ENCODE measurements at places on chromosomes 1 and 21.

- no peak for DNase-seq
Observed at GRCh38 chr1:13901597-13901996, 201.6 kb downstream of the PRDM2 start.

GRCh38 chr1:29390491-29391361 is 154.4 kb downstream of the PTPRU start:
- DNase-seq, result peak; percentile 80

GRCh38 chr1:208004851-208005250 is 93.9 kb upstream of the CD34 start:
- no peak for DNase-seq

DNA sequence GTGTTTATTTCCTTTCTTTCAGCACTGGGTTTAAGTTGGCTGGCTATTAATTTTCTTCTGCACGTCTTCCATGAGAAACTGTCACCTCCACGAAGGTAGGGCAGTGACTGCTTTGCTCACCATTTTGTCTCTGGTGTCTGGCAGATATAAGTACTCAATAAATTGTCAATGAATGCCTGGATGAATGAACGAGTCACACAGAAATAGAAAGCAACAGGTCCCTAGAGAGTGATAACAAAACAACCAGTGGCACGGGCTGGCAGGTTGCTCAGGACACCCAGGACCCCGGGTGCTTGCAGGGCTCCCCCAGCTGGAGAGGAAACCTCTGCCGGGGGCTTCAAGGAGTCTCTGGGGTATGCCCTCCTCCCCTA is 3.2 kb upstream of the MYOC start:
- no peak for DNase-seq

DNA sequence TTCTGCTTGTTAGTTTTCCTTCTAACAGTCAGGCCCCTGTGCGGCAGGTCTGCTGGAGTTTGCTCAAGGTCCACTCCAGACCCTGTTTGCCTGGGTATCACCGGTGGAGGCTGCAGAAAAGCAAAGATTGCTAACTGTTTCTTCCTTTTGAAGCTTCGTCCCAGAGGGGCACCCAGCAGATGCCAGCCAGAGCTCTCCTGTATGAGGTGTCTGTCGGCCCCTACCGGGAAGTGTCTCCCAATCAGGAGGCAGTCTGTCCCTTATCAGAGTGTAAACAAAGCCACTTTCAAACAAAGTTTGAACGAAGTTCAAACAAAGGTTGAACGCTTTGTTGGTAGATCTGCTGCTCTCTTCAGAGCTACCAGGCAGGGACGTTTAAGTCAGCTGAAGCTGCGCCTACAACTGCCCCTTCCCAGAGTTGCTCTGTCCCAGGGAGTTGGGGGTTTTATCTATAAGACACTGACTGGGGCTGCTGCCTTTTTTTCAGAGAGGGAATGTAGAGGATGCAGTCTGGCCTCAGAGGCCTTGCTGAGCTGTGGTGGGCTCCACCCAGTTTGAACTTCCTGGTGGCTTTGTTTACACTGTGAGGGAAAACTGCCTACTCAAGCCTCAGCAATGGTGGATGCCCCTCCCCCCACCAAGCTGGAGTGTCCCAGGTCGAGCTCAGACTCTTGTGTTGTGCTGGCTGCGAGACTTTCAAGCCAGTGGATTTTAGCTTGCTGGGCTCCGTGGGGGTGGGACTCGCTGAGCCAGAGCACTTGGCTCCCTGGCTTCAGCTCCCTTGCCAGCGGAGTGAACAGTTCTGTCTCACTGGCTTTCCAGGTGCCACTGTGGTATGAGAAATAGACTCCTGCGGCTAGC is 401.8 kb downstream of the SRGAP2C start:
- no peak for DNase-seq

- DNase-seq, result no peak
Observed at GRCh38 chr1:158819461-158820443, 11.4 kb upstream of the MNDA start.

DNA sequence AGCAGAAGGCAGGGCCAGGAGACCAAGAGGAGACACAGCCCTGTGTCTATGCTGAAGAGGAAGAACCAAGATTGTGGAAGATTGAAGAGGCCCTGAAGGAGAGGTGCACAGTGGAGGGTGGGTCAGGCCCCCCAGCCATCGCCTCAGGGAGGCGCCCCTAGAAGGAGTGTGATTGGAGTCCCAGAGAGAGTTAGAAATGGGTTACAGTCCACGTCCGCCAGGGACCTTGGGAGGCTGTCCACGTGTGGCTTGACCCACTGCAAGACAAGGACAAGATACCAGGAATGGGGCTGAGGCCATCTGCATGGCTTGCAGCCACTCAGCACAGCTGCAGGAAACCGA is 375.1 kb downstream of the NPHP4 start:
- no peak for DNase-seq

GRCh38 chr1:42533101-42533863 is 70.2 kb downstream of the CCDC30 start:
- DNase-seq, result no peak

- DNase-seq, result no peak
Observed at GRCh38 chr1:165525708-165526107, 18.1 kb upstream of the LRRC52 start.

DNA sequence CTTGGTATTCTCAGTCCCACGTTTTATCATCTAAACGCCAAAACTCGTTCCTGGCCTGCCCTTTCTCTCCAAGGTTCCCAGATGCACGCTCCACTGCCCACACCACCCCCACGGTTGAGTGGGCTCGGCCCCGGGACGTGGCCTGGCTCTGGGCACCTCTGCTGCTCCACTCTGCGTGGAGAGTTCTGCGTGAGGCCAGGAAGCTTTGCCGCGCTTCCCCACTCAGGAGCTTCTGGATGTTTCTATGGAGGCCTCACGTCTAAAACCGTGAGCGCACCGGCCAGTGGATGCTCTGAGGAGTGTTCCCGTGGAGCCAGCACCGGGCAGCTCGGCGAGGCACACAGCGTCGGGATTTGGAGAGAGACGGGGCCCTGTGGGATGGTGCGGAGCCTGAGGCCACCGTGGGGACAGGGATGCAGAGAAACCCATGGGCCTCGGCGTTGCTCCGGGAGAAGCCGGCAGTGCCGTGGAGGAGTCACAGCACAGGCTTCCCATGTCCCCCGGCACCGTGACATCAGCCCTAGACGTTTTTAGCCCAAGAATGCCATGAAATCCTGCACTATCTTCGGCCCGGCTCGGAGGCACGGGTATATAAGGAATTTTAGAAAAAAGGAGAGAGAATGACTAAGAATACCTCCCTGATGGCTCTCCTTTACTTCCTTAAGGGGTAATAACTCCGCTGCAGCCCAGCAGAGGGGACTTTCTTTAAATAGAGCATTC is 125.9 kb downstream of the PRDM16 start:
- no peak for DNase-seq

GRCh38 chr1:89260566-89261255 is 11.9 kb downstream of the GBP5 start:
- no peak for DNase-seq

DNA sequence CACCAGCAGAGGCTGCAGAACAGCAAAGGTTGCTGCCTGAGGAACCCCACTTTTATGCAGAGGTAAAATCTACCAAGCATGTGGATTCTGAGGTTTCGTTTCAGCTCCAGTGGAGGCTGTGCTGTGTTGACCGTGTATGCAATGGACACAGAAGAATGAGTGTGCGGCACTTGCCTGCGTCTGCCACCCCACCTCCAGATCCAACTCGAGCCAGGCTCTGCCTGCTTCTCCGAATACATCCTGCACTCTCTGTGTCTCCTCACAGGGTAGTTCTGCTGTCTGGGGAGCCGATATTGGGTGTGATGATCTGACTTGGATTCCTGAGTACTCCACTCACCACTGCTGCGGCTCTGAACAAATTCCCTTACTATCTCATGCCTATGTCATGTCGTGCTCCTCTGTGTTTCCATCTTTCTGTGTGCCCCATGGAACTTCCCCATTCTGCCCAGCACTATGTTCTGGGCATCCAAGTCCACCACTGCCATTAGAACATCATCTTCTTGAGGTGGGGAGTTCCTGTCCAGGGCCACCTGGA is 129.8 kb downstream of the SLC45A1 start:
- no peak for DNase-seq

GRCh38 chr1:153509729-153510354 is 25.9 kb downstream of the S100A6 start:
- DNase-seq, result peak; percentile 77

DNA sequence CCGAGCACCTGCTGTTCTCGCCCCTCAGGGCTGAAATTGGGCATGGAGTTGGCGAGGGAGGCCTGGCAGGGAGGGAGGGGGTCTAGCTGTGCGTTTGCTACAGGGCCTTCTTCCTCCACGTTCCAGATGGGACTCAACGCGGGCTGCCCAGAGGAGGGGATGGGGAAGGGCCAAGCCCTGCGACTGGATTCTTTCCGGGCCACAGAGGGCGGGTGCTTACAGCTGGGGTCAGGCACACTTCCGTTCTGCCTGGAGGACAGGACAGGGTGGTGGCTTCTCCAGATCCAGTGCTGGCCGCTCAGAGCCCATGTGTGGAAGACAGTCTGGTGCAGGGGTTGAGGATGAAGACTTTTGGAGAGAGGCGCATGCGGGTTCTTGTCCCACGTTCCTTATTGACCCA is 90.0 kb downstream of the EDEM3 start:
- no peak for DNase-seq

DNA sequence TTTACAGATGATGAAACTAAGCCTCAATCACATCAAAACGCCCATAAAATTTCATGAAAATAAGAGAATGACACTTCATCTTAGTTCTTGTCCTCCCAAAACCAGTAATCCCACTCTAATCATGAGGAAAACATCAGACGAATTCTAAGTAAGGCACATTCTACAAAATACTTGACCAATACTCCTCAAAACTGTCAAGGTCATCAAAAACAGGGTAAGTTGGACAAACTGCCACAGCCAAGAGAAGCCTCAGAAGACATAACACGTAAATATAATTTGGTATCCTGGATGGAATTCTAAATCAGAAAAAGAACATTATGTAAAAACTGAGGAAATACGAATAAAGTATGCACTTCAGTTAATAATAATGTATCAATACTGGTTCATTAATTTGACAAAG is 128.2 kb downstream of the DPYD start:
- no peak for DNase-seq

DNA sequence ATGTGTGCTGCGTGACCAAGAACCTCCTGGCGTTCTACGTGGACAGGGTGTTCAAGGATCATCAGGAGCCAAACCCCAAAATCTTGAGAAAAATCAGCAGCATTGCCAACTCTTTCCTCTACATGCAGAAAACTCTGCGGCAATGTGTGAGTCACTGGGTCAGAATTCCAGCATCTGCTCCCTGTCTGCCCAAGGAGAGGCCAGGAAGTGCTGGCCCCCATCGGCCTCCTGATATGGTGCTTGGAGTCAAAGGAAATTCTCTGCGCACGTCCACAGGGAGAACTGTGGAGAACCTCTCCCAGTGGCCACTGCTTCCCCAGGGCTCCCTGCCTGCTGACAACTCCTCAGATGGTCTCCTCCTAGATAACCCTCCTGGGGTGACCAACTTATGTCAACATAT is 25.6 kb upstream of the IL20 start:
- DNase-seq, result no peak

GRCh38 chr21:42559326-42559725 is 45.7 kb downstream of the SLC37A1 start:
- no peak for DNase-seq
